ENCODE measurements at places on chromosomes 1 and 21. TPM values are rescaled to one million over a fixed set of nuclear protein-coding genes. Genes with fewer than 3 reads are reported as not detected.

The CYP4Z1 gene
- total RNA-seq: 0.25 TPM

The LCE2A gene
- not detected for total RNA-seq

The PIK3R3 gene
- total RNA-seq: 16.0 TPM

The GFI1 gene
- total RNA-seq: 0.25 TPM

The IGSF3 gene
- total RNA-seq: 118 TPM

The BACE2 gene
- total RNA-seq: 5.4 TPM

The KCND3 gene
- total RNA-seq: 13.0 TPM

The TRAF5 gene
- total RNA-seq: 13.3 TPM

The CFAP107 gene
- not detected for total RNA-seq

The SPRR1A gene
- total RNA-seq: not detected

The IFI44 gene
- total RNA-seq: 41.8 TPM

The NEGR1 gene
- 47.5 TPM for total RNA-seq

The LHX8 gene
- total RNA-seq: under 0.01 TPM

The FAM177B gene
- not detected for total RNA-seq

The GNG5 gene
- total RNA-seq: 4.2 TPM

The TSSK3 gene
- total RNA-seq: not detected

The LMO4 gene
- total RNA-seq: 493 TPM

The CAPZB gene
- 40.3 TPM for total RNA-seq

The YBEY gene
- 11.3 TPM for total RNA-seq
